ENCODE measurements at places on chromosomes 13 and 19.
A peak's percentile ranks its signal among the peaks of the same experiment; 100 is the strongest.

DNA sequence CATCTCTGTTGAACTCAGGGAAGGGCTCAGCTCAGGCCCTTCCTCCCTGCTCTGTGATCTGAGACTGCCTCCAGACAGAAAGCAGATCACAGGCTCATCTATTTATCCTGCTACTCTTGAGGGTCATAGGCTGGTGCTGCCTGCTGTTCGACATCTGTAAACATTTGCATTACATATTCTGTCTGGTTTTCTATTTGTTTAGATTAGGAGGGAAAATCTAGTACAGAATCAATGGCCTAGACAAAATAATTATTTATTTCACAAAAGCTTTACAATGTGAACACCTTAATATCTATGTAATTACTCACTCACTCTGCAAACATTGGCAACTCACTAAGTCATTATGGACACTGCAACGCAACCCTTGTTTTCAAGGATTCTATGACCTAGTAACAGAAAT is 43.0 kb downstream of the CEP89 start:
- no peak for DNase-seq

- DNase-seq: peak; percentile 67
Measured at GRCh38 chr19:46616631-46617322, 8.1 kb downstream of the PTGIR start.

GRCh38 chr13:107864543-107865317 is 350.6 kb downstream of the LIG4 start:
- no peak for DNase-seq

- DNase-seq: no peak
Measured at GRCh38 chr13:49374585-49375290, 69.1 kb downstream of the CAB39L start.

DNA sequence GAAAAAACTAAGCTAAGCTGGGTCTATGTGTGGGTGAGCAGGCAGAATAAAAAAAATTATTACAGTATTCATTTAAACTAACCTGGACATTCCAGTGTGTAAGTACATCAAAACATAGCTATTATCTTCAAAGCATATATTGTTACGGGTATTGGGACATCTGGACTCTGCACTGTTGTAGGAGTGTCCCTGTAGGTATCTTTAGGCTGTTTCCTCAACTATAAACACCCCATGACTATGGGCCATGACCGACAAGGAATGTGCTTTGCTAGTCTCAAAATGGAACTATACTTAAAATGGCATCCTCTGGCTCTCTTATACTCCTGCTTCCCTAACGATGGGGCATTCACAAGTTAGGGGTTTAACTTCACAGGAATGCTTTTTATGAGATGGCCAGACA is 3.4 kb downstream of the SCGB2B2 start:
- DNase-seq: no peak

DNA sequence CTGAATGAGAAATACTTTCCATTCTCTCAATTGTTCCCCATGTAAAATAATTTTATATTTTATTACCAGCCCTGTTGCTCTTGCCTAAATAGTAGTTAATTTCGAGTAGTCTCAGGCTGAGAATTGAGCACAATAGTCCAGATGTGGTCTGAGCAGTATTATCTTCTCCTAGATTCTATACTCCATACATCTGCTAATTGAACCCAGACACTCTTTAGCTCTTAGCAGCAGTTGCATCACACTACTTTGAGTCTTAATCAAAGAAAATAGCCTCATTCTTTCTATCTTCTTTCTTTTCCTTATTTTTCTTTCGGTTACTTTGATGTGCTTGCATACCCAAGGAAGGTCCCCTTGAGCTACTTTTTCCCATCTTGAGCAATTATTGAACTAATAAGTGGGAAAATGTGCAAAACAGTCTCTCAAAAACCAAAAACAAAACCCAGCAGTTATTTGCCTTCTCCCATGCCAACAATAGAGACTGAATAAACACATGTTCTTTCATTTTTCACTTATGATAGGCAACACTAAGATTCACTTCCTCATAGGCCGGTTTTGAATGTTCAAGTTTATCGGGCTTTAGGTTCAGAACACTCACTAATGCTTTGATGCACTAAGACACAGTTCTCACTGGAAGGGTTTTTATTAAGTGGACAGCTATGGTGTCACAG is 204.5 kb downstream of the POU4F1 start:
- no peak for DNase-seq

Measured in activated CD4-positive, CD25-positive, alpha-beta regulatory T cell treated with anti-CD3 and anti-CD28 coated beads, Interleukin-2, amount 50 U/mL, for 72 hours (primary cell).